HepG2 (cell line): ENCODE measurements at places on chromosomes 6 and 20. TPM values are rescaled to one million over a fixed set of nuclear protein-coding genes. Genes with fewer than 3 reads are reported as not detected.

The GTSF1L gene
- total RNA-seq = not detected in 2 replicates

The LST1 gene
- not detected in 2 replicates for total RNA-seq

The PKIB gene
- total RNA-seq = 1.5 and 2.2 TPM in 2 replicates

The PLCB1 gene
- total RNA-seq = 42.4 and 68.9 TPM in 2 replicates

The MOG gene
- not detected in 2 replicates for total RNA-seq

The SIM1 gene
- not detected in 2 replicates for total RNA-seq

The TBX18 gene
- total RNA-seq = not detected in 2 replicates

The RAD21L1 gene
- not detected in 2 replicates for total RNA-seq

The MLIP gene
- 0.33 TPM in 1 of 2 replicates, not detected in the other for total RNA-seq

The KHDRBS2 gene
- not detected in 2 replicates for total RNA-seq

The PRND gene
- total RNA-seq = not detected in 2 replicates

The BNIP5 gene
- not detected in 2 replicates for total RNA-seq

The BMP7 gene
- total RNA-seq = not detected in 2 replicates
